ENCODE measurements at places on chromosomes 16 and 17.

DNA sequence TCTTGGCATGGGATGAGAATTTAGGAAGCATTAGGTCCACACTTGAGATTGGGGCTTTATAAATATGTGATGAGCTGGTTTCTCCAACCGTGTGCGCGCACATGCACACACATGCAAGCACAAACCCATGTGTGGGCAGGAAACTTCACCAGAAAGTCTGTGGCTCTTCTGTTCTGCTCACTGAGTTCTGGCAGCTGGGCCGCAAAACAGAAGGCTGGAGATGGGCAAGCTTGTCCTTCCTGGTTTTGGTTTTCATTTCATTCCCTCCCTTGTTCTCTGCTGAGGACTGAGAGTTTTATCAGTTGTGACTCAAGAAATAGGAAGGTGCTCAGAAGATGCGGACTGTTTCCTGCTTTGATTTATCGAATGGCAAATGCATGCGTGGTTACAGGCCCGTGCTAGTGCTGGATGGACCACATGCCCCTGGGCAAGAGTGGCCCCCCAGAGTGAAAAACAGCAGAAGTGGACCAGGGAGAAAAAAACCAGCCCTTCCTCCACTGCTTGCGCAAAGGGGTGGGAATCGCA lies 14.1 kb downstream of the MAP3K14 start:
- DNase-seq: no peak

GRCh38 chr17:75289832-75290337 lies 652 bp upstream of the SLC25A19 start:
- DNase-seq: peak; percentile 49

DNA sequence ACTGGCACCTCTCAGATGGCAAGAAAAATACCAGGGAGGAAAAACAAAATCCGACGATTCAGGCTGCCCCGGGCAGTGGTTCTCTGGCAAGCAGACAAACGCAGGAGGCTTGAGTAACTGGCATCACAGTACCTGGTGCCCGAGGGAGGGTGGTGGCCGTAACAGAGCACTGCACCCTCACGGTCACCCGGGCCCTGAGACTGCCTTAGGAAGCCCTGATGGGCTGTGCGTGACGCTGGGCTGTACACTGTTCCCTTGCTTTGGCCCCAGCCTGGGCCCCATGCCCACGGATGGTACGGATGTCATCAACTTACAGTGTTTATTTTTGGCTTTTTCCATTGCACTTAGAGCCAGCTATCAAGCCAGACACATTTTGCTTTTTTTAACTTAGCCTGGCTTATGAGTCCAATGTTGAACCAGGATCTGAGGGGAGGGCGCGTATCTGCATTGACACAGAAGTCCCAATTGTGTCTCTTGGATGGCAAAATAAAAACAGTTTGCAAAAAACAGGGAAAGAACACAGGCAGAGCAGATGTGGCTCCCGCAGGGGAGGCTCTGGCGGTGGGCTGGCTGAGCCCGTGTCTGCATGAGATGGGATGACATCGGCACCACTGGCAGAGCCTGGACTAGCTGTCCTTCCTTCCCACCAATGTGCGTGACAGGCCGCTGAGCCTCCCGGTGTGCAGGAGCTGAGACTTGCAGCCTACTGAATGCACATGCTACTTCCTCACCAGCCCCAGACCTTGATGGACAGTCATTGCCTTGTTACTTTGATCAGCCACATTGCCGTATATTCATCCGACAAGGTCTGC lies 287.7 kb downstream of the FOXL1 start:
- DNase-seq: no peak

- no peak for DNase-seq
These were observed 155.2 kb upstream of the MYOCD start for GRCh38 chr17:12510535-12510934.

- peak; percentile 35 for DNase-seq
These were observed 185.4 kb downstream of the ABCC12 start for GRCh38 chr16:47970291-47970931.

DNA sequence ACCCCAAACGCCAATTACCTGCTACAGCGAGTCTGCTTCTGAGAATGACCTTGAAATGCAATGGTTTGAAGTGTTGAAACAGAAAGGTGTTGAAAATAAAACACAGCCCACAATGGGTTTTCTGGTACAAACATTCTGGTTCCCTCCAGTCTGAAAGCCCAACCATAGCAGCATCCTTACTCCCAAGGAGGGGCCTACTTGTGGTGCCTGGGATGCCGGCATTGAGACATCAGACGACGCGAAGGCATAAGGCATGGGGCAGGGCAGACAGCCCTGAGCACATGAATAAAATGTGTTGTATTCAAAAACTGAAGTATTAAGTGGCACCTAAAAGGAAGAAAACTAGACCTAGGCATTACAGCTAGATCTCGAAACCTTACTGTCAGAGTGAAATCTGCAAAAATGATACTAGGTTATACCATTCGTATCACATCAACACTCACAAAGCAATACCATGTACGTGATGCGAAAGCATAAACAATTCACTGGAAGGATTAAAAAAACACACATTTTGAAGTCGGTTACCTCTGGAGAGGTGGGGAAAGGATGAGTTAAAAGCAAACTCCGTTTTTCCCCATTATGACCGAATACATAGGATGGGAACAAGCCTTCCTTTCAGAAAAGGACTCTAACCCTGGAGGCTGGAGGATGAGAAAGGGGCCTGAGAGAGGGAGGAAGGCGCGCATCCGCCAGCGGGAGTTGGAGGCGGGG lies 702 bp downstream of the NUDT21 start:
- DNase-seq: no peak

DNA sequence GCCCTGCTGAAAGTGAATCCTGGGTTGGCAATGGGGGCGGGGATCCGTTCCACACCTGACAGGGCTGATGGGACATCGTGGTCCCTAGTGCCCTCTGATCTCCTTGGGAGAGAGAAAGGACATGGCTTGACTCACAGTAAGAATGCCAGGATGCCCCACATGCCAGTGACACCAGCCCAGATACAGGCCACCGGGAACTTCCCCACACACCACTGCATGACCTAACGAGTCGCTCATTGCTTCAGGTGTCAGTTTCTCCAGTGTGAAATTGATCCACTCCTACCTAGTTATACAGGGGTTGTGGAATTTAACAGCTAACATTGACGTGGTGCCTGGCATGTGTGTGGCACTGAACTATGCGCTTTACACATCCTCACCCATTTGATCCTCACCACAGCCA lies 7.5 kb downstream of the CD300LG start:
- DNase-seq: no peak

- DNase-seq: no peak
These were observed 3.0 kb upstream of the ITGAX start for GRCh38 chr16:31351942-31352325.

- DNase-seq: no peak
These were observed 387 bp downstream of the MSI2 start for GRCh38 chr17:57256708-57257112.

DNA sequence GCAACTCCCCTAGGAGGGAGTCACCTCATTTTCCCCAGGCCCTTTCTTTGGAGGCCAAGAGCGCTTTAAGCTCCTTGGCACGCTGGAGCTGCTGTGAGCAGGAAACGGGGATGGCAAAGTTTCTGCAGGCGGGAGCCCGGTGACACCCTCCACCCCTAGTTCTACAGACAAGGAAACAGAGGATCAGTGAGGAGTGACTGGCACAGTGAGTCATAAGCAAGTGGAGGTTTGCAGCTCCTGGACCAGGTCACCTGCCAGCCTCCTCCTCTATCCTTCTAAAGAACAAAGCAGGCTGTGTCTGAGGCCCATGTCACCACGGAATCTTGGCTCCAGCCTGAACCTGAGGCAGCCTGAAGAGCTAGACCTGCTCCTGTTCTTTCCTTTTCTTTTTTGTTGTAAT lies 141.9 kb downstream of the TMEM132E start:
- no peak for DNase-seq

- DNase-seq: no peak
These were observed 38.1 kb downstream of the ANKRD11 start for GRCh38 chr16:89452241-89452640.

GRCh38 chr17:35046740-35047283 lies 16.7 kb downstream of the RFFL start:
- DNase-seq: peak; percentile 29
